Urinary bladder (tissue), 4 donors: ENCODE measurements at places on chromosomes 3 and 15. TPM values are rescaled to one million over a fixed set of nuclear protein-coding genes. Genes with fewer than 3 reads are reported as not detected.
A peak's percentile ranks its signal among the peaks of the same experiment; 100 is the strongest.

- DNase-seq = no peak
Measured at GRCh38 chr15:61080221-61081026, 148.7 kb downstream of the RORA start.

- DNase-seq = no peak
Measured at GRCh38 chr15:75455982-75456531, 4.6 kb upstream of the SIN3A start.

DNA sequence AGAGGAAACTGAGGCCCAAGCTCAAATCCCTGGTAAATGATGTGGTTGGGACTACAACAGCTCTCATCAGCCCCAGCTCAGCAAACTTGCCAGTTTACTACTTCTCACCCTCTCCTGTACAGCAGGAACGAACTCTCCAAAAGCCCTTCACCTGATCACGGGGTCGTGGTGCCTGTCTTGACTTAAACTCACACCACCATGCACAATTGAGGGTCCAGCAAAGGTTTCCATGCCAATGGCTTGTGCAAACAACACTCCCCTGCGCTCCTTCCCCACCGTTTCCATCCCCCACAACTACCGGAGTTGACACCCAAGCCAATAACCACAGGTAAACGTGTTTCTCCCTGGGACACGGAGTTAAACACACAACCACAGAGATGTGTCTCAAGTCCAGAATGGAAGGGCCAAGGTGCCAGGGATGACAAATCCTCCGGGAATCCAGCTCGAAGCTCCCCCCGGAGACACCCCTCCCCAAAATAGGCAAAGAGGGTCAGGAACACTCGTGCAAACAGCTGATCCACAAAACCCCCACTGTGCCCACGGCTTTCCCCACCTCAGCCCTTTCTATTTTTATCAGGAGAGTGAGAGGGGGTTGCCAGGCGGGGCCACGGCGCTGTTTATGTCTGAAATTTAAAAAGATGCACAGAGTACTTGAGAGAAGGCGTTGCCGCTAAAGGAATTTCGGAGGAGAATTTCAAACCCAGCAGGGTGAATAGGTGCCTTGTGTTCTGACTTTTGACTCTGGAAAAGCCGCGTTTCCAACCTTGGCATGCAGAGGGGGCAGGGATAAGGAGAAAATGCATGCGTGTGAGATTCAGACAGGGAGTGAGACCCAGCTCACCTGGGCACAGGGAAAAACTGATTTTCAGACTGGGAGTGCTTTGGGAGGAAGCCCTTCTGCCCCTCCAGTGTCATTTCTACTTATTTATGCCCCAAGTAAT is 10.6 kb upstream of the ACAN start:
- no peak for DNase-seq

Gene SEMA5B
- 10.8 TPM for total RNA-seq

DNA sequence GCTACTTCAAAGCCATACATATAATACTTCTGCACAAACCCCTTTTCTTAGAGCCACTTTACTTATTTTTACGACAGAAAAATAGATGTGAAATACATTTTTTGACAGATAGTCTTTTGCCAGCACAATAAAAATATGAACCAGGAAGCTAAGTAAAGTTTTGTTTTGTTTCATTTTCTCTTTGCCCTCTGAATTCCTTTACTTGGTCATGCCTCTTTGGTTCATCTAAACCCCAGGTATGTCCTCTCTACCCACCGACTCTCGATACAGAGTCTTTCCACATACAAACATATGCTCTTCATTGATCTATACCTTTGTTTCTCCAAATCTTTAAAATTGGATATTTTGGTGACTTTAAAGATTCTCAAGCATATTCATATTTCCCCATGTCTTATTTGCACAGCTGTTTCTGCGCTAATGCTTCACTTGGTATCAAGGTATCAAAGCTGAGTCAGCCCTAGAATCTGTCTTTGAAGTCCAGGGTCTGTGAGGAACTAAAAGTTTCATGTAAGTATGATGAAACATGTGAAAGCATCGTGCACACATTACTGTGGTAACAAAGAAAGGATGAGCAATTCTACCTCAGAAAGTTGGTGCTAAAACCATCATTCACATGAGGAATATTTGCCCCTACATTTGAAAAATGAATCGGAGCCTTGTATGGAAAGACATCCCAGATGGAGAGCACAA is 845.4 kb downstream of the NAALADL2 start:
- DNase-seq = no peak

- no peak for DNase-seq
Measured at GRCh38 chr3:42493126-42493797, 9.2 kb upstream of the VIPR1 start.

- peak; percentile 23 for DNase-seq
Measured at GRCh38 chr3:124351430-124352148, 359.7 kb upstream of the ROPN1 start.

DNA sequence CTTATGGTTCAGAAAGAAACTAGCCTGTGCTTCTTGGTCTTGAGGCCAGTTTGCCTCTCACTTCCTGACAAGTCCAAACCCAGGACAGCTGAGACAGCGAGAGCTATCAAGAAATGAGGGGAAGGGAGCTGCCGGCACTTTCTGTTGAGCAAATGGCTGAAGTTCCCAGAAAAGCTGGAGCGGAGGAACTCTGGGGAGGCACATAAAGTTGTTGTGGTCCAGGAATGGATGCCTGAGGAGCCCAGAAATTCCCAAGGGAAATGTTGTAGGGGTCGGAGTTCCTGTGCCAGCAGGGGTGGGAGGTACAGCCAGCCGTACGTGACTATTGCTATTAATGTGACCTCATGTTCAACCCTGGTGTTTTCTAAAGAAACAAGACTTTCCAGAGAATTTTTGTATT is 98.8 kb upstream of the TNFAIP8L3 start:
- no peak for DNase-seq

DNA sequence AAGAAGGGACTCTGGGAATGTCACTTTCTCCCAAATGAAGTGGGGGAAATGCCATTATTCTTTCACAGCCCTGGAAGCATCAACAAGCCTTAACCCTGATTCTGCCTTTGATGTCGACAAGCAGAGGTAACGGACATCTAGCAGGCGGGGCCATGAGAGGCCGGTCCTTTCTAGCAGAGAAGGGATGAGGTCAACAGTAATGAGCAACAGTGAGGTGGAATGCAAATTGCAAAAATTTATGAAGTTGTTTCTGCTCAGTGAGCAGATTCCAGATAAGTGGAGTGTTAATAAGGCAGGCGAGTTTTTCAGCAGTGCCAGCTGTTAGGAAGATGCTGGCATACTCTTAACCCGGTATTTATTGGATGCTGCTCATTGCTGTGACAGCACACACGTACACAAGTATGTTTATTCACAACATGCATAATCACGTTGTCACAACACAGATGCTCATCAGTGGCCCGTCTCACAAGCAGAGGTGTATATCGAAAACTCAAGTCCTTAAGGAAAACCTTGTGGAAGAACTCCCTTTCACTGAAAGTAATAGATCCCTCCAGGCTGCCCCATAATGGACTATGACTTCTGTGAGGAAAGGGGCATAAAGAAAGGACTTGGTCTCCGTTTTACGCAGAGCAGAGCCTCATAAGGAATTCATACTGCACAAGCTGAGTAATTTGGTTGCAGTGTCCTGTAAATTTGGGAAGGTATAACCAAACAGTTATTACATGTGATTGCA is 329.0 kb downstream of the IGSF11 start:
- no peak for DNase-seq

GRCh38 chr15:28904003-28904402 is 18.2 kb downstream of the APBA2 start:
- DNase-seq = no peak

Gene DNAH12
- total RNA-seq = 0.37 TPM

Gene MASP1
- total RNA-seq = 4.9 TPM
